ENCODE measurements at places on chromosomes 7 and 10.

- no peak for DNase-seq
Measured at GRCh38 chr10:52172581-52172980, 141.5 kb upstream of the DKK1 start.

DNA sequence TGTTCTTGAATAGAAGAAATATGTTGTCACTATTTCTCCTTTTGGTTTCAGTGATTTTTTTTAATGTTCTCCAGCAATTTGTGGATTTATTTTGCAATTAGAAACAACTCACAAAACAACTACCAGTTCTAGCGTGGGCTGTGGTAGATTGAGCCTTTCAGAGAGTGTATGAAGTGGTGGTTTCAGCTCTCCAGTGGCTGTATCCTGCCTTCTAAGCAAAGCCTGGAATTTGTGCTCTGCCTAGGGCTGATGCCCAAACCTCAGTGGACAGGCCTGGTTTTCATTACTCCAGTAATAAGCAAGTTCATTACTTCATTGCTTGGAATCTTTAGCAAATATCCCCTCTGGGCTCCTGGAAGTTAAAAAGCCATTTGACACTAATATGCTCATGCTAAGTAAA lies 35.9 kb downstream of the APBB1IP start:
- no peak for DNase-seq

GRCh38 chr7:141275350-141275749 lies 201.5 kb downstream of the TMEM178B start:
- no peak for DNase-seq

- DNase-seq: no peak
Measured at GRCh38 chr7:78225534-78225933, 427.0 kb downstream of the PHTF2 start.

GRCh38 chr10:89001024-89001728 lies 10.6 kb downstream of the FAS start:
- no peak for DNase-seq

GRCh38 chr7:1715671-1716074 lies 45.6 kb downstream of the ELFN1 start:
- no peak for DNase-seq

DNA sequence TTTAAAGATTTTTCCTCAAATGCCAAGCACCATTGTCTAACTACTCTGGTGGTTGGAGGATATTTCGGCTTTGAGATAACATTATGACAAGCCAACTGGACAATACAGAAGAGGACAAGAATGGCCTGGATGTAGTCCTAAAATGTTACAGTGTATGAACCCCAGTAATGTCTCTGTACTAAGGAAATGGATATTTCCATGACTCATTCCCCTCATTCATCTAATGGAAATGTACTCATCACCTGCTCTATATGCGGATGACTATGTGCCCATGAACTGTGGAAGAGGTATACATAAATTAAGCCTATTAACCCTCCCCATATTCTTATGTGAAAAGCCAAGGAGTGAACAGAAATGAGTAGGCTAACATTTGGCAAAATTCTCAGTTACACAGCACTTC lies 207.9 kb downstream of the CACNA2D1 start:
- no peak for DNase-seq

DNA sequence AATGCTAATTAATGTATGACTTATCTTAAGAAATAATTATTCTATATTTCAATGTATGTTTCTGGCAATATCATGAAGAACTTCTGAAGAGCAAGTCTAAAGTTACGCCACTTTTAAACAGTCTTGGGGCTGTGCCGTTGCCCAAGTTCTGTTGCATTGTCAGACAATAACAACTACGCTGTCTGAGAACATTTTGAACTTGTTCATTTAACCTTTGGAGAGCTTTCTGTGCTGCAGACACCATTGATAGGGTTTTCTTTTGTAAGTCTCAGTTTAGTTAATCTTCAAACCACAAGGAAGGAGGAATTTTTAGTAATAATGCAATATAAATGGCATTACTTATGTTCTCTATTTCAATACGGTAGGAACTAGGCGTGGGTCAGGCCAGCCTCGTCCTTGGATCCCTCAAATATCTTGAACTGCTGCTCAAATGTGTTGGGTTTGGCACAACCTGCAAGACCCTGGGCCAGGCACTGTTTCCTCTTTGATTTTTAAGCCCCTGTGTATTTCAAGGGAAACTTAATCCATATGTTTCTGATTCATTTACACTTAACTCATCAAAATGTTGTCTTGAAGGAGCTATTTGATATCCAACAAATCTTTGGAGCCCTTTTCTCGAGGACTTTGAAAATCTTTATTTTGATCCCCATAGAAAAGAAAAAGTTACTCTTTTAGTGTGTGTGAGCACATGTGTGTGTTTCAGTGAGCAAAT lies 215.5 kb downstream of the INHBA start:
- DNase-seq: no peak

DNA sequence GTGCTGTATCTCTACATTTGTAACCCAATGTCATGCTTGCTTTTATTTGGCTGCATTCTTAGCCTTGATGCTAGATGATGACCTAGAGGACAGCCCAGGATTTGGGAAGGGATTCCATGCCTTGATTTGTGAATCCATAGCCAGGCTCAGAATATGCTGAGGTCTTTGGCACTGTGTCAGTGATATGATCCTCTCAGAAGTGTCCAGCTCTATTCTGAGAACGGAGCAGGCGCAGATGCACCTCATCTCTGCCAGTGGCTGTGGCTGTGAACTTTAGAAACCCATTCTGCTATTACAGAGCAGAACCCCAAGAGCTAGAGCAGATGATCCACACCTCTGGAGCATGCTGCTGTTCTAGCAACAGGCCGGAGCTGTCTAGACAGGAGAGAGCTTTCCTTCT lies 212.8 kb downstream of the TRIL start:
- DNase-seq: no peak

DNA sequence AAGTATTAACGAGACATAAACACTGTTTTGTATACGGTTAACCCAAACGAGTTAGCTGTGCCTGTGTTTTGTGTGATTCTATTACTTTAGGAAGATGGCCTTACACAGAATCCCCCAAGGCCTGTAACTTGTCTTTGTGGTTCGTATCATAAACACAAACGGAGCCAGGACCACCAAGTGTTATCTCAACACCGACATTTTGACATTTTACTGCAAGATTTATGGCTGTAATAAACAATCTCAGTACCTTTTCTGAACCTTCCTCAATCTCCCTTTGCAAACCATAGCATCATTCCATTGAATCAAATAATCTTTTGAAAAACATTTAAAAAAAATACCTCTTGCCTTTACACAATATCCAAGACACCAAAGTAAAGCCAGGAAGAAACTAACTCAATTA lies 2.4 kb upstream of the HOXA4 start:
- no peak for DNase-seq

GRCh38 chr10:5892007-5892406 lies 2.0 kb downstream of the FBH1 start:
- DNase-seq: no peak

GRCh38 chr10:131748831-131749766 lies 151.7 kb upstream of the PPP2R2D start:
- no peak for DNase-seq

- no peak for DNase-seq
Measured at GRCh38 chr7:159032753-159033472, 111.8 kb downstream of the VIPR2 start.

- DNase-seq: no peak
Measured at GRCh38 chr10:79004311-79004710, 64.5 kb upstream of the ZMIZ1 start.
